ENCODE measurements at places on chromosomes 12 and 14.

GRCh38 chr12:123602651-123603195 is 824 bp downstream of the DDX55 start:
- DNase-seq: peak; percentile 74

- DNase-seq: no peak
Observed at GRCh38 chr12:120138366-120138765, 21.8 kb upstream of the RAB35 start.

DNA sequence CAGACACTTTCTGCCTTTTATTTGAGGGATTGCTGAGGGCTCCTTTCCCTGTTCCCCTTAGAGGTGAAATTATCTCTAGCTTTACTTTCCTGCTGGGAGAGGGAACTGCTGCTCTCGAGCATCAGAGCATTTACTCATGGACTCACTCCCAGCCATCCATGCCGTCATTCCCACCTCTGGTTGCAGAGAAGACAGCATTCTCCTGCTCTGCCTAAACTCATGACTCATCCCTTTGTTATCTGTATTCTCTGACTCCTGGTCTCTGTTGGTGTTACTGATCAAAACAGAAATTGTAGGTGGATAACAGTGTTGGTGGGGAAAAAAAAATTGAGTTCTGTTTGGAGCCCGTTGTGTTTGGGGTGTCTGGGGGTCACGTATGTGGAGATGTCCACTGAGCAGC is 159.3 kb downstream of the TTC8 start:
- DNase-seq: no peak

- no peak for DNase-seq
Observed at GRCh38 chr12:11147420-11147819, 13.0 kb upstream of the TAS2R30 start.

GRCh38 chr12:19194963-19195362 is 65.4 kb downstream of the PLEKHA5 start:
- no peak for DNase-seq

- no peak for DNase-seq
Observed at GRCh38 chr12:92437452-92437851, 265.3 kb upstream of the PLEKHG7 start.

DNA sequence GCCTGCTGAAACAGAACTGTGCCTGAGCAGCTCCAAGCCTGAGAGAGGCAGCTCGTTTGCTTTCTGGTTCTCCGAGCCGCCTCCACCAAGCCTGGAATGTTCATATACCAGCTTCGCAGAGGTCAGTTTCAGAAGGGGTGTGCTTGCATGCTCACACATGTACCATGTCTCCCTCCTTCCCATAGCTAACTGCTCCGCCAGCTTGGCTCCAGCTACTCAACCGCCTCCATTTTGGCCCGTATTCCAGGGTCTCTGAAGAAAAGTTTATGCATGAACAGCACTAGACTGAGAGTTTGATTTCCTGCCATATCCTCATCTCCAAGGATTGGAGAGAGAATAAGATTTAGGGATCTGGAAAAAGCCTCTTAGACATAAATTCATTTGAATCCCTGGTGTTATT is 103.7 kb downstream of the SMOC1 start:
- no peak for DNase-seq

GRCh38 chr12:9699269-9699897 is 29.9 kb downstream of the CLEC2D start:
- DNase-seq: no peak

- DNase-seq: no peak
Observed at GRCh38 chr14:50875359-50876070, 3.7 kb downstream of the ABHD12B start.

DNA sequence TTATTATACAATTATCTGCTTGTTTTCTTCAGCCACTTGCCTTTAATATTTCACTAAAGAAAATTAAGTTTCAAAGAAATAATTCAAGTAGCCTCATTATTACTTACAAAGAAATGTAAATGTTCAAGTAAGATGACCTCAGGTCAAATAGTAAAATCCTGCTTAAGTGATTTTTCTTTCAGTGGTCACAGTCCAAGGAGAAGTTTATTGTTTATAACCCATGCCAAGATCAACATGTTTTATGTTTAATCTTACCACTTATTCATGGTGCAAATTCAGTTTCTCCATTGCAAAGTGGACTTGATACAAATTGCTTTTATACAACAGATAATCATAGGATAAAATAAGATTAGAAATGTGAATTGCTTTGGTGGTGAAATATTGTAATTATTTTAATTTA is 370.2 kb upstream of the FLRT2 start:
- DNase-seq: no peak

DNA sequence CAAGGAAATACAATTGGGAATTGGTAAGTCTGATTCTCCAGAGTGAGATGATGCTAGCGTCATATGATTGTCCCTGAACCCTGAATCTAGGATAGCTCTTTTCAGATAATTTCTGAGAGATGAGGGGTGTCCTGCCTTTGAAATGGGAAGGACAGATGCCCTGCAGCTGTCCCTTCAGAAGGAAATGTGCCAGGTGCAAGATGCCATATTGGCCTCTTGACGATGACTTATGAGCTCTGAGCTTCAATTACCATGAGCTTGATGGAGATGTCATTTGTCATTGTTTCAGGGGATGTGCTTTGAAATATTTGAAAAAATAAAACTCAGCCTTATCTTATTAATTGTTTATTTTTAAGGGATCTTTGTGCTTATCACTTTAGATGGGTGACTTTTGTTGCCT is 185.1 kb downstream of the DACT1 start:
- DNase-seq: no peak

- no peak for DNase-seq
Observed at GRCh38 chr12:65924716-65925115, 100.4 kb downstream of the HMGA2 start.

DNA sequence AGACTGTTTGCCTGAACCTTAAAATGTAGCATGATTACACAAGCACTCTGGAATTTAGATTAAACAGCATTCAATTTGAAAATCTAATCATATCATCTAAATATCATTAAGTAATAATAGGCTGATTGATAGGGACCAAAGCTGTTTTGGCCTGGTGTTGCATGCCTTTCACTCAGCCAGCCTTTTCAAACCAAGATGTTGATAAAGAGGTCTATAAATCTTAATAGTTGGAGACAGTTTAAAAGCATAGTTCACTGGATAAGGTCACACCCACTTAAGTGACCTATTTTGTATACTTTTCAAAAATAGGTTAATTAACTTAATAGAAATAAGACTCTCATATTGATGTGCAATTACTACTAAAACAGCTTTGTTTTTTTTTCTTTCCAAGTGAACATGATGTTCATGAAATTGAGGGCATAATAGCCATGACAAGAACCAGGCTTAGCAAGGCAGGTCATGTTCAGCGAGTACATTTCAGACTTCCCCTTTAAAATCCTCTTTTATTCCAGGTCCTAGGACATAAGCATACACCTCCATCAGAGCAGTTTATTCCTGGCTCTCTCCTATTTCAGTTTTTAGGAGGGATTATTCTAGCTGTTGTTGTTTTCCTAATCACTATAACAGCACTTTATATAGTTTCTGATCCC is 349.0 kb downstream of the RAD51B start:
- DNase-seq: no peak

GRCh38 chr12:105559310-105559709 is 228.8 kb downstream of the C12orf75 start:
- DNase-seq: no peak

DNA sequence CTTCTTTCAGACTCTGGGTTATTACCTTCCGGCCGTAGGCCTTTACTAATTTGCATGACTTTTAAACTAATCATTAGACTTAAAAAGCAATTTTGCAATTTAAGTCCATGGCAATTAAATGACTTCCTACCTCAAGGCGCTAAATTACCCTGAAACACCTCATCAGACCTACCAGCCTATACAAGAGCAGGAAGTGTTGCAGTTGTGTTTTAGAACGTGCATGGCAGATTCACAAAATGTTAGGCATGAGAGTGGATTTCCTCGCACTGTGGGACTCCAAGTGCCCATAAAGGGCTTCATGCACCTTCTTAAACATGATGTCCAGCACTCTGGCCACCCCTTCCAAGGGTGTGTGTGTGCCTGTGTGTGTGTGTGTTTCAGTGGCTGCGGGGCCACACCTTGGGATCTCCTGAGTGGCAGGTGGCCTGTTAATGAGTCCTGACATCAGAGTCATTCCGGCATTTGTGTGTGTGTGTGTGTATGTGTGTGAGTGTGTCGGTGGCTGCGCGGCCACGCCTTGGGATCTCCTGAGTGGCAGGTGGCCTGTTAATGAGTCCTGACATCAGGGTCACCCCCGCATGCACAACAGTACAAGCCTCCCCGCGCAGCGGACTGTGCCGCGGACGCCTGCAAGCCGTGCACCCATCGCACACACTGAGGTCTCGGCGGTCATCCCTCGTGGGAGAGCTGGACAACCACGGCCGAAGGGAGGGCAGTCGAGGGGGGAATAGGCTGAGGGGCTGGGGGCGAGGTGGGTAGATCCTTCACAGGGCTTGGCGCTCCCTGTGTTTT is 900 bp downstream of the C2CD5 start:
- no peak for DNase-seq

GRCh38 chr12:72035625-72036024 is 97.0 kb downstream of the TPH2 start:
- no peak for DNase-seq

- no peak for DNase-seq
Observed at GRCh38 chr12:47808050-47808449, 11.7 kb downstream of the HDAC7 start.

- DNase-seq: no peak
Observed at GRCh38 chr12:47023311-47023710, 56.1 kb upstream of the PCED1B start.

GRCh38 chr12:56084958-56085543 is 5.1 kb downstream of the ERBB3 start:
- DNase-seq: no peak

GRCh38 chr12:1605129-1606020 is 11.0 kb upstream of the FBXL14 start:
- peak; percentile 74 for DNase-seq

DNA sequence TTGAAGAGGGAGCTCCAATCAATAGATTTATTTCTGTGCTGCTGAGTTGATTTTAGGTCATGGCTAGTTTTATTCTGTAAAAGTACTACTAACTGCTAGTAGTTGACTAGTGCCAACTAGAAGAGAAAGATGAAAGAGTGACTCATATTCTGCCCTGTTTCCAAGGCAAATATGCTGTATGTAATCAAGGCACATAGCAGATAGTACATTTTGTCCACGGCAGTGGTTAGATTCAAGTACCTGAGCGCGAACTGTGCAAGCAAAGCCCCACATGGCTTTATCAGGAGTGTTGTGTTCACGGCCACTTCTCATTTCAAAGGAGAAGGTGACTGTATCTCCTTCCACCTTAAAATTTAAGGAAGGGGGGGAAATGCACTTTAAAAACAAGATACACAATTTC is 126.8 kb downstream of the TRAFD1 start:
- no peak for DNase-seq

DNA sequence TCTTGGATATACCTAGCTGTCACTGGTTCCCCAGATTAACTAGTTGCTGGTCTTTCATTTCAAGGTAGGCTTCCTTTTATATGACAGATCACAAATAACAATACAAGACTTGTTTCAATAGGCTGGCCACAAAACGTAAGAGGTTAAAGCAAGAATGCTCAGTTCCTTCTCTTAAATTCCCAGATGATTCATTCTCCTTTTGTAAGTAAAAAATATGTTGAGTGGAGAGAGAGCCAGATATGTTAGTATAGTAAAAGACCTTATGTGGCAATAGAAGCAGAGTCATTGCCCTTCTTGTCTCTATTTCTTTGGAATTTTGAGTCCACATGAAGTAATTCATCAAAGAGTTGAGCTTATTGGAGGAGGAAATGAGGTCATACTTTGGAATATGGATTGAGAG is 939.0 kb upstream of the ATXN7L3B start:
- DNase-seq: peak; percentile 17

DNA sequence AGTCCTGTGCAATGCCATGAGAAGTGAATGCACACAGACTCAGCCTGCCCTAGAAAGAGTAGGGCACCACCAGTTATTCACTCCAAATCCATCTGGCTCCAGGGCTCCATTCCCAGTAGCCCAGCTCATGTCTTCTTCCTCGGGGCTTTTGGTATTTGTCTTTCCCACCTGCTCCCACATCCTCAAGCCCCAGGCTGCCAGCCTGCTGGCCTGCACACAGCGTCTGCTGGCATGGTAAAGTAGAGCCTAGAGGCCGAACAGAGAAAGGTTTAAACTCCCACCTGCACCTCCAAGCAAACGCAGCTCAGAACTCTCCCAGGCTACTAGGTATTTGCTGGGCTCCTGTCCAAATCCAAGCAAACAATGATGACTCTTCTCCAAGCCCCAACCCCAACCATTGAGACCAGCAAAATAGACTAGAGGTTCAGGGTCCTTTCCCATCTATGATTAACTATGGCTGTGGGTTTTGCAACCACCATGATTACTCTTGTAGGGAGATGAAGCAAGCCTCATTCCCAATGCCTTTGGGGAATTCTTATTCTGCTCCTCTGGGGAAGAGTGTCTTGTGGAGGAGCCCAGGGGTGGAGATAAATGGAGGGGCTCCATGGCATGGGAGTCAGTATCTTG is 5.2 kb upstream of the VDR start:
- no peak for DNase-seq

DNA sequence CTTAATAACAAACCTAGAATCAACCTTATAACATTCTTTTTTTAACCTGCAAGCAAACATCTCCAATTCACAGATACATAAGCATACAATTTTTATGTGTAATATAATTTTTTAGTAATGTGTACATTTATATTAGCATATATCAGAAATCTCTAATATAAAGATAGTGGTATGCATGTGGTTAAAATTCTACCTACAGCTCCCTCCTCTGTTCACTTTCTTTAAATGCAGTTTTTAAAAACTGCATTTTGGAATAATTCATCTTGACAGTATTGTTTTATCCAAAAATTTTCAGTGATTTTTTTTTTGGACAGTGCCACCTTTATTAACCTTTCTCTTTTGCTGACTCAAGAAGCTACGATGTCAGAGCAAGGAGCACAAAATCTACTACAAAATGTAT is 13.2 kb upstream of the RXYLT1 start:
- no peak for DNase-seq

DNA sequence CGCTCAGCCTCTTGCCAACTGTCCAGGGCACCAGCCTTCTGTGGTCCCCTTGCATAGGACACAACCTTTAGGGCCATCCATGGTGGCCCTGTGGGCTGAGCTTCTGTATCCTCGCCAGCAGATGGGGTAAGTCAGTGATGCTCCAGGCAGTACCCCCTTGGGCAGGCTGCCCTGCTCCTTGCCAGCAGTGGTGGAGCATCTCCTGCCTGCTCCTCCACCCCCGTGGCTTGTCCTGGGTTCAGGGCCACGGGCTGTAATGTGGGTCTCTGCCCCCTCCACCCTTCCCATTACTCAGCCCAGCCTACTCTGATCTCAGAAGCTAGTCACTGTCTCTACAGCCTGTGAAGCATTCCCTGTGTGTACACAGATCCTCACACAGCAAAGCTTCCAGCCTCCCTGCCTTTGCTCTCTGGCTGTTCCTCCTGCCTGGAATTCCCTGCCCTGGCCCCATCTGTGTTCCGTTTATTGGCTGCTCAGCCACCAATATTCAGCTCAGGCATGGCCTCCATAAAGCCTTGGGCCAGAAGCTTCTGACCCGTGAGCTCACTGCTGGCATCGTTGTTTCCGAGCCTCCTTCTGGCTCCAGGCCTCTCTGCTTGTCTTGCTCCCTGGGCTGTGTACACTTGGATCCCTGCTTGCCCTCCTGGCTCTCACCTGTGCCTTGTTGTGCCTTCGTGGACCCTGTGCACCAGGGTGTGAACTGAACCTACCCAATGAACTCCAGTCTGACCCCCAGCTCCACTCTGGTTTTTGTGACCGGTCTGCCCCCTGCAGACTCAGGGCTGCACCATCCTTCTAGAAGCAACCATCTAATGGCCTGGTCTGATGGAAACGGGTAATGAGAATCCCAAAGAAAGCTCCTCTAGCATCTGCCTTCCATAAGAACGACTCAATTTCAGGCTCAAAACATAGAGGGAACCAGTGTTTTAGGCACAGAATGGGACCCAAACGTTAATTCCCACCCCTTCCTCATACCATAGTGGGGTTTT is 177.0 kb upstream of the PRMT8 start:
- no peak for DNase-seq

Measured in foreskin melanocyte (primary cell).